ENCODE measurements at places on chromosomes 16 and 17.

GRCh38 chr16:5621826-5622225, 524.2 kb upstream of the EEF2KMT start:
- DNase-seq: no peak

DNA sequence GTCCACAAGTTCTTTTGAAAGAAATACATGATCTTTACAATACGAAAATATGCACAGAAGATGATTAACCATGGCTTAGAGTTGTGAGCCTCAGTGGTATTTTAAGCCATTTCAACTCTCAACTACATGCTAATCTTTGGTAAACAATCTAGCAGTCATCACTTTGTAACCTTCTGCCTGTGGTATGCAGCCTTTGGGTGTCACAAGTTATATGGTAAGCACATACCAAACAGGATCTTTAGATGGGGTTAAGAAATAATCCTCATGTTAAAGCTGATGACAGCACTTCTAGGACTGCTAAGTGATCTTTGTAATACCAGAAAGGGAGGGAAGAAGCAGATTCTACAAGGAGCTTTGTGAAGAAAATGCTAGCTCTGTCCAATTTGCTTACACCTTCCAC, 74.3 kb downstream of the CA4 start:
- no peak for DNase-seq

GRCh38 chr16:72875291-72876031, 172.5 kb downstream of the ZFHX3 start:
- no peak for DNase-seq

- no peak for DNase-seq
Observed at GRCh38 chr16:66539623-66540469, 10.1 kb downstream of the TK2 start.

GRCh38 chr17:73605444-73605843, 38.8 kb downstream of the SDK2 start:
- no peak for DNase-seq

DNA sequence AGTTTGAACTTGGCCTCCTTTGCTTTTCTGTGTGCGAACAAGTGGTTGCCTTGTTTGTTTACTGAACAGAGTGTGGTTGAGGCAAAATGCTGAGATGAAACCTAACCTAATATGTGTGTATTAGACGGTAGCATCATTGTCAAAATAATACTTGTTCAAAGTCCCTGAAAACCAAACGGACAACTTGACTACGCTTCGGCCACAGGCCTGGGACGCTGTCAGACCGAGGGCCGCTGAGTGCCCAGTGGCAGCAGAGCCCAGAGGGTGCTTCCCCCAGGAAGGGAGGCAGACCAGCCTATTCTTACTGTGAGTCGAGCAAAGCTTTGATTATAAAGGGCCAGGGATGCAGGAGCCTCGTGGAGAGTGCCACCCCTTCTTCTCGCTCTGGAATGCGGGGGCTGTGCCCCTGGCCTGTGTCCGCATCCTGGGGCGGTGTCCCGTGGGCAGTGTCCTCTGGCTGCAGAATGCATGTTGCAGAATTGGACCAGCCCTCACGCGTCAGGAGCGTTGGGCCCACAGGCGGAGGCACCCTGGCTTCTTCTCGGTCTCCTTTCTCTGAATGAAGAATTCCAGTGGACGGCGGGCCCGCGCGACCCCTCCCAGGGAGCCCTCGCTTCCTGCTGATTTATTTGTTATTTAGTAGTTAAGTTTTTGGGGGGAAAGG, 5.2 kb downstream of the ACSF3 start:
- no peak for DNase-seq

DNA sequence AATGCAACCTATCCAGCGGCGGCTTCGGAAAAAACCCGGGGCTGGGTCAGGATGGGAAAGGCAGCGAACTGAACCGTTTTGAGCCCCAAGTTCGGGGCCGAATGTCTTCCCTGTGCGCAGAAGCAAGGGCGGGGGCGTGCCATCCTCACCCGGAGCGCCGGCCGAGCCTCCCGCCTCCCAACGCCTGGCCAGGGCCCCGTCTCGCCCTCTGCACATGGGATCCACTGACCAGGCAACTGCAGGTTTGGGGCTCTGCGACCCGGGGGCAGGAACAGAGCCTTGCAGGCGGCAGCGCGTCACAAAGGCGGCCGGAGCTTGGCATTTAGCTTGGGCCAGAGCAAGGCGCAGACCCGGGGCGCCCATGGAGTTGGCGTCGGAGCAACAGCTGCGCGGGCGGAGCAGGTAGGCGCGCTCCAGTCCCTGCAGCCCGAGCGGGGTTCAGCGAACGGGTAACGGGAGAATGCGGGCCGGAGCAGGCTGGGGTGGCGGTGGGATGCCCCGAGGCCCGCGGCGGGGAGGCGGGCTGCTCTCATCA, at the start of gene FBXO39:
FBXO39 (plus strand) TSS at position 345 of the 535 bp plus-strand sequence. CDS start 3,654 bp downstream, outside the sequence.
- DNase-seq: no peak

- no peak for DNase-seq
Observed at GRCh38 chr16:87922250-87922871, 14.0 kb downstream of the CA5A start.

DNA sequence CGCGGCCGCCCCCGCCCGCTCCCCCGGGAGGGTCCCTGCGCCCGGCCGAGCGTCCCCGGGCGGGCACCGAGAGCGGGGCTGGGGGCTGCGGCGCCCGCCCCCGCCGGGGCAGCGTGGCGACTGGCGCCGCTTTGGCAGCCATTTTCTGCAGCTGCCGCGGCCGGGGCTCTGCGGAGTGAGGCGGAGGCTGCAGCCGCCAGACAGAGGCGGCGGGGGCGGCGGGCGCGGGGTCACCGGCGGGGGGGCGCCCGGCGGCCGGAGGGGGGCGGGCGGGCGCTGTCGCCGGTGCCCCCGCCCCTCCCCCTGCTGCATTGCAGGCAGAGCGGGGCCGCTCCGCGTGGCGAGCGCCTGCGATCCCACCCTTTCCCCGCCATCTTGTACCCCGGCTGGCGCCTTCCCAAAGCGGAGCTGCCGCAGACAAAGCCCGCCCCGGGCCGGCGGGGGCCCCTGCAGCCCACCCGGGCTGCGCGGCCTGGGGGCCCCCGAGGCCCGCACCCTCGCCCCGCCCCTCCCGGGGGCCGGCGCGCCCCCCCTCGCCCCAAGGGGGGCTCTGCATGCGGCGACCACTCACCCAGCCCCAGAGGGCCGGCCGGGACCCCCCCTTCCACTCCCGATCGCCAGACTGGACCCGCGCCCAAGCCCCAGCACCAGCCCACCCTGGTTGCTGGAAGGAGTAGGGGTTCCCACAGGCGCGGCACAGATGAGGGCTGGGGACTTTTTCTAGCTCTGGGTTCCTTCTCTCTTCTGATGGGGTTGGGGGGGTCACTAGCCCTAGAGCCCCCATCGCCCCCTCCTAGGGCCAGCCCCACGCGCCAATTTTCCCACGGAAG, 16.6 kb upstream of the CBX8 start:
- peak; percentile 76 for DNase-seq

- DNase-seq: no peak
Observed at GRCh38 chr16:14172200-14172809, 101.2 kb downstream of the MRTFB start.

GRCh38 chr16:81204798-81205680, 33.5 kb upstream of the BCO1 start:
- peak; percentile 75 for DNase-seq

DNA sequence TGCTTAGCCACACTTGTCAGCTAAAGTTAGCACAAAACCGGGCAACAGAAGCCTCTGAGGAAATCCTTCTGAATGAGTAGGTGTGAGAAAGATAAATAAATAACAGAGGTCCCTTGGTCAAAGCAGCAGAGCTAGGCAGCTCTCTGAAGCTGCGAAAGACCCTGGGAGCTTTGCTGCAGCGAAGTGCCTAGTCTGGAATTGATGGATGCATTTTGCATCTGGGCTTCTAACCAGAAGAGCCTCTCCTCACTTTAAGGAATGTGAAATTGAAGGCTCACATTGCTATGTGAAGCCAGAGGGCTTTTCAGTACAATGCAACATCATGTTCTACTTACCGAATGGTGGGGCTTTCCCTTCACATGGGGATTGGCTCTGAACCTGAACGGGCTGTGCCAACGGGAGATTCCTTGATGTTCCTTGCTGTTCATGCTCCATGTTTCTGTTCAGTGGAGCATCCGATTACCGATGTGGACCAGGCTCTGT, 274.6 kb downstream of the HS3ST3B1 start:
- no peak for DNase-seq

GRCh38 chr16:1779741-1780676, 2.4 kb downstream of the SPSB3 start:
- DNase-seq: no peak

GRCh38 chr16:13143551-13143950, 242.2 kb downstream of the SHISA9 start:
- DNase-seq: no peak

DNA sequence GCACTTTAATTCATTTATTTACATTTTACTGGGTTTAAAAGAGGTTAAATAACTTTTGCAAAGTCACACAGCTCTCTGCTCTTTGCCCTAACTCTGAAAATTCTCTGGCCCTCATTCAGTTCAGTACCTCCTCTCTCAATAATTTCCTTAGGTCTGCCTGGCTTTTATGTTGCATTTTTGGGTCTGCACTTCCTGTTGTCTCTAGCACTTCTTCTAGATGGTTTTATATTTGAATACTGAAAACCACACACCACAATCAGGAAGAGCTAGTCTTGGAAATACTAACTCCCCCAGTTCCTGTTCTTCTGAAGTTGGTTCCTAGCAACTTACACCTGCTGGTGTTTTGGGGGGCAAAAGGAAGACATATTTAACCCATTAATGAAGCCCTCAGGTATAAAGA, 577.9 kb downstream of the HS3ST4 start:
- DNase-seq: no peak

DNA sequence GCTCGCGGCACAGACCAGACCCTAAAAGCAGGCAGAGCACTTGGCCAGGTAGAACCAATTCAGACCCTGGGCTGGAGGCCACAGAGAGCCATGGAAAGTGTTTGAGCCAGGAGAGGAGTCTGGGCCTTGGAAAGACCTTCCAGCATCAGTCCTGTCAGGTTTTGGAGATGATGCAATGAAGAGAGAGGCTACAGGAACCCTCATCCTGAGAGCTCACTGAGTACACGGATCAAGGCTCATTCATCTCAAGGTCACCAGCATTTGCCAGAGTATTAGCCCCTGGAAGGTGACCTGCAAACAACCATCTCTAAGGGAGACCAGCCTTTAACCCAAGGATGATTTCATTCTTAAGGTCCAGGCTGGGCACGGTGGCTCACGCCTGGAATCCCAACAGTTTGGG, 27.8 kb downstream of the TLE7 start:
- no peak for DNase-seq

DNA sequence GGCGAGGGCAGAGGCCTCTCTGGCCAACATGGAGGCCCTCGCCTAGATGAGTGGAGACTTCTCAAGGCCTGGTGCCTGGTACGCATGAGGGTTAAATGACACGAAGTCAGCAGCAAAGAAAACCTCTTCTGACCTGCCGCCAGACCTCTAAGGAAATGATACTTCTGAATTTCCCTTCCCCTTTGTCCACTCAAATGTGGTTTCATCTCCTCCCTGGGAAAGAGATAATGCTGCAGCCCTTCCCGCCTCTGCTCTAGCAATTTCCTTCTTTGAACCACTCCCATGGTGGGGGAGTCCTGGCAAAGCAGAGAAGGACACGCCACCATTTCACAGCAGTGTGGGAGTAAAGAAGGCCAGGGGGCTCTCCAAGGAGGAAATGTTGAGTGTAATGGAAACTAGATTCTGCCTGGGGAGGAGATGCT, 65.7 kb upstream of the BCAR1 start:
- DNase-seq: no peak

DNA sequence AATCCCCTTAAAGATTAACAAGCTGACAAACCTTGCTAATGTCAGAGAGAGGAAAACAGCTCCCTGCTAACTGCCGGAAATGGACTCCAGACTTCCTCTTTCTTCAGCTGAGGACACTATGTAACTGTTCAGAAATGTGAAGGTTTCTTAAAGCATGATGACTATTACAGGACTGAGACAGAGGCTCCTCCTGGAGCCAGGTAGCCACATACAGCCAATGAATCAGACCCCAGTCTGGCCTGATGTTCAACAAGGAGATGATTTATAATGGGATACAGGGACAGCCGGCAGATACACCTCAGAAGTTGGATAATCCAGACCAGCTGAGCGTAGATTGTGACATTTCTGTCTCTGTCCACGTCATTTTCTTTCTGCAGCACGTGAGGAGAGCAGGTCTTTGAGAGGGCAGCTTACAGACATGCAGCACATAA, 216.2 kb downstream of the HS3ST3A1 start:
- no peak for DNase-seq

- no peak for DNase-seq
Observed at GRCh38 chr17:48228720-48229119, 121.2 kb downstream of the SNX11 start.

DNA sequence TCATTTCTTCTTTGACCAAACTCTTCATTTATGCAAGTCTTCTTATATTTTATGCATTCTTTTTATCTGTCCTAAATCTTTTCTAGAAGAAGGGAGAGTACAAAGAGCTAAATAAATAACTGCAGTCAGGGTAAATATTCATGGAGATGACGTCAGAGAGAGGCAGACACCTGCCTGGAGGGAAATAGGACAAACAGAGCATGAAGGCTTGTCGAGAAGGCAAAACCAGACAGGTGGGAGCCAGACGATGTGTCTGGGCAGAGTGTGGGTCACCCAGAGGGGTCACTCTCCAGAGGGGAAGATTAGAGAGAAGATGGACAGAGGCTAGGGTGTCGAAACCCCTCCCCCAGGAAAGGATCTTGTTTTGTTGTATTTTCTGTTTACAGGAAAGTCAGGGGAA, 78.3 kb upstream of the RPL38 start:
- no peak for DNase-seq

- DNase-seq: peak; percentile 29
Observed at GRCh38 chr16:78005881-78006280, 16.5 kb upstream of the CLEC3A start.

DNA sequence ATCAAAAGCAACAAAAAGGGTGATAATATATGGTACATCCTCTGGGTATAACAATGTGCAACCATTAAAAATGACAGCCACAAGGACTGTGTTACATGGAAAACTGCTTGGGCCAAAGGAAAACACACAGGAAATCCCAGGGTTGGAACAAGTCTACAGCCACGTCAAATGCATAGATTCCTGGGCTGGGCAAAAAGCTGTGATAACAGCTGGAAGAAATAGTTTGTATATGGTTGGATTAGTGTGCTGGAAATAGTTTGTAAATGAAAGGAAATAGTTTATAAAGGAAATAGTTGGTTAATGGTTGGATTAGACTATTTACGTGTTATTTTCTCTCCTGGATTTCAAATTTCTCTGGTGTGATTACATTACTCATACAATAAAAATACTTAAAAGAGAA, 2.6 kb downstream of the HSD17B2 start:
- no peak for DNase-seq

DNA sequence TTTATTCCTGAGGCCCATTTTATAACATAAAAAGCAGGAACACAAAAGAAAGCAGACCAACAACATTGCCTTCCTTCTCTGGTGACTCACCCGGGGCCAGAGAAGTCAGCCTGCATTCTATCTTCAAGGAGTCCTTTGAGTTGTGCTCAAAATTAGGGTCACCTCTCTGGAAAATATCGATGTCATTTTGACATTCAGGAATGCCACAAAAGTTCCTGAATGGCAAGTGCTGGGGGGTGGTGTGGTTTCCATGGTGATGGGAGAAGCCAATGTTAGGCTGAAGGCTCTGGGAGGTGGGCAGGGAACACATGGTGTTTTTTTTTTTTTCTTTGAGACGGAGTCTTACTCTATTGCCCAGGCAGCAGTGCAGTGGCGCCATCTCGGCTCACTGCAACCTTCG, 159.6 kb downstream of the HAPSTR1 start:
- no peak for DNase-seq
